ENCODE measurements at places on chromosomes 6 and 20.

DNA sequence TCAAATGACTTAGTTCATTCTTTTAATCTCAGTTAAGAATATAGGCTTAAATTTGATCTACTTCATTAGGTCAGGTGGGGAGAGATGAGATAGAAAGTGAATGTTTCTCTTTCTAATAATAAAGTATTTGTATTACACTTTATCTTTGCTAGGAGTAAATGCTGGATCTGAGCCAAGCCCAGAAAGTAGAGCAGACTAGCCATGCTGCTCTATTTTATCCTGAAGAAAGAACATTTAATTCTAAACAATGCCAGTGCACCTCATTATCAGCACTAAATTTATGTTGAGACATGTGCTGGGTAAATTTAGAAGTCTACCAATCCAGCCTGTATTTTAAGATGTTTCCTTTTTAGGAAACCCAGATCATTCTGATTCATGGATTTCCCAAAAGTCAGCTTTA lies 43.5 kb downstream of the AKIRIN2 start:
- no peak for DNase-seq

- no peak for DNase-seq
Measured at GRCh38 chr6:141026504-141026903, 1106.2 kb upstream of the GJE1 start.

DNA sequence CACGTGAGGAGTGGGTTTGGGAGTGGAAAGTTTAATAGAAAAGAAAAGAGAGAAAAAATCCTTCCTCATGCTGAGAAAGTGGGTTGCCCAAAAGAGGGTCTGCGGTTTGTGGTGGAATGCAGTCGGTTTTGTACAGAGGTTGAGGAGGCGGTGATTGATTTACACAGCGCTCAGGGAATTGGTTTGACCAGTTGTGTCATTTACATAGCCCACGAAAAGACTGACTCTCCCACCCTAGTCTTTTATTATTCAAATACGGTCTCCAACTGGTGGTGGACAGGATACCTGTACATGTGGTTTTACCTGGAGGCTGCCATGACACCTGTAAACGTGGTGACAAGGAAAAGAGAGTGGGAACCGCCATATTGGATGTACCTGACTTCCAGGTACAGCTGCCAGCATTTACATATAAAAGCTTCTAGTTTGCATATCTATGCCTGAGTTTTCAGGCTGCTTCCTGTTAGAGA lies 42.1 kb downstream of the HLA-DPB1 start:
- no peak for DNase-seq

GRCh38 chr6:65448866-65449265 lies 258.2 kb downstream of the EYS start:
- no peak for DNase-seq

GRCh38 chr6:11096109-11096508 lies 2.5 kb downstream of the SMIM13 start:
- DNase-seq = no peak

GRCh38 chr20:51258582-51259165 lies 235.8 kb upstream of the KCNG1 start:
- DNase-seq = no peak

DNA sequence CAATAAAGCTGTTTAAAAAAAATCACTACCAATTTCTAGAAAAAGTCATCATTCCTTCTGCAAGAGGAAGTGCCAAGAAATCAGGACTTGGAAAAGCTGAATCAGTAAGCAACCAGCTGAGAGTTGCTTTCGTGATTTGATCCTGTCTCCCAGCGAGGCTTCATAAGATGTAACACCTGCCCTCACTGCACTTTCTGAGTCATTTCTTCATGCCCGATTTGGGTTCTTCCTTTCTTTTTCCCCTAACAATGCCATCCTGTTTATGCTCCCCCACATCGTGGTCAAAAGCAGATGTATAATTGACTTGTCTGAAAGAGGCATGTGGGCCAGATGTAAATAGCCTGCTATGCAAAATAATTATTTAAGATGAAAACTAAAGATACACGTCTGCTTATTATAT lies 52.1 kb downstream of the RIPOR2 start:
- no peak for DNase-seq

DNA sequence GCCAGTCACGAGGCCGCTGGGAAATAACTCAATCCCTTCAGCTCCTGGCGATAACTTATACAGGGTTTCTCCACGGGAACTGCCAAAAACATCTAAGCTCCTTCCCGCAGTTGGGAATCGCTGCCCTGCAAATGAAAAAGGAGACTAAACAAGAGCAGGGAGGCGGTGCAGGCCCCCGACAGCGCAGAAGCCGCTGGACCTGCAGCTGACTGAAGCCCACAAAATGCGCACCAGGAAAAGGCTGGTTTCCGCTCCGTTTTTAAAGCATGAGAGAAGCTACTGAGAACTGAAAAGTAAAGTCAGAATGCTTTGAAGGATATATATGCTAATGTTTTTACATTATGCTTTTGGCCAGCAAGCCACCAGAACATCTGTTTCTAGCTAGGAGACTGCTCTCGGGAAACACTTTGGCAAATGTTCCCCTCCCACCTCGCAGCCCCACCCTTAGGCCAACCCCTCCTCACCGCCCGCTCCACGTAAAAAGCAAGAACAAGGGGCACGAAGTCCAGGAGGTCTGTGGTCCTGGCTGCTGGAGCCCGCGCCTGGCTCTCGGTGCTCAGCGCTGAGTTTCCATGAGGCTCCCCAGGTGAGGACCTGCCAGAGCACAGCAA lies 90.5 kb downstream of the SOD2 start:
- DNase-seq = no peak

DNA sequence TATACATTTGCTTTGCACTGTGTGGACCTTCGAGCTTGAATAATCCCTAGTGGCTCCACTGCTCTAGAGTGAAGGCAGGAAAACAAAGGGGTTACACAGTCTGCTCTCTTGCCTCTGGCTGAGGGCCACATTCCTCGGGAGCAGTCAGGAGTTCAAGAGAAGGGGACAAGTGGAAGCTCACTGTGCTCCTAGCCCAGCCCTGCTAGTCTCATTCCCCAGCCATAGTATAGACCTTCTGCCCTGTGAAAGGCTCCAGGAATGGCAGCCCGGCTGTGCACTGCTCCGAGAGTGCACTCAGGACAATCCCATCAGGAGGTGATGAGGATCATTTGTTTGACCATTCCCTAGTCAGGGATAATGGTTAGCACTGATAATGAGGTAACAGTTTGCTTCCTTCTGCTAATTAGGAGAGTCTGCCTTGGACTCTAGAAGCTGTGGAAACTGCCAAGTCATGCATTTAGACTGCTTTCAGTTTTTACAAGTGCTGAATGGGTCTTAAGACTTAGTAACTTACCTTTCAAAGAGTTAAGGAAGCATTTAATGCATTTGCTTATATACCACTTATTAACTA lies 8.5 kb downstream of the IYD start:
- no peak for DNase-seq

- DNase-seq = no peak
Measured at GRCh38 chr6:5626727-5627426, 365.6 kb downstream of the FARS2 start.

DNA sequence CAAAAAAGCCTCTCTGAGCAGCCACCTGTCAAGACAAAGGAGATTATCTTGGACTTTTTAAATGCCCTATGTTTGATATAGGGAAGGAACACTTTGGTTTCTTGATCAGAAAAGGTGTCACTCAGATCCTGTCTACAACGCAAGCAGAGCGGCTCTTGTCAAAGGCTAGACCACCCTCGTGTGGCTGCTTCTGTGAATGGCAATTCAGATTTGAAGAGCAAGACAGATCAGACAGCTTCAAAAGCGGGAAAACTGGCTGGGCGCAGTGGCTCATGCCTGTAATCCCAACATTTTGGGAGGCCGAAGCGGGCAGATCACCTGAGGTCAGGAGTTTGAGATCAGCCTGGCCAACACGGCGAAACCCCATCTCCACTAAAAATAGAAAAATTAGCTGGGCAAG lies 10.1 kb upstream of the NXT1 start:
- no peak for DNase-seq

DNA sequence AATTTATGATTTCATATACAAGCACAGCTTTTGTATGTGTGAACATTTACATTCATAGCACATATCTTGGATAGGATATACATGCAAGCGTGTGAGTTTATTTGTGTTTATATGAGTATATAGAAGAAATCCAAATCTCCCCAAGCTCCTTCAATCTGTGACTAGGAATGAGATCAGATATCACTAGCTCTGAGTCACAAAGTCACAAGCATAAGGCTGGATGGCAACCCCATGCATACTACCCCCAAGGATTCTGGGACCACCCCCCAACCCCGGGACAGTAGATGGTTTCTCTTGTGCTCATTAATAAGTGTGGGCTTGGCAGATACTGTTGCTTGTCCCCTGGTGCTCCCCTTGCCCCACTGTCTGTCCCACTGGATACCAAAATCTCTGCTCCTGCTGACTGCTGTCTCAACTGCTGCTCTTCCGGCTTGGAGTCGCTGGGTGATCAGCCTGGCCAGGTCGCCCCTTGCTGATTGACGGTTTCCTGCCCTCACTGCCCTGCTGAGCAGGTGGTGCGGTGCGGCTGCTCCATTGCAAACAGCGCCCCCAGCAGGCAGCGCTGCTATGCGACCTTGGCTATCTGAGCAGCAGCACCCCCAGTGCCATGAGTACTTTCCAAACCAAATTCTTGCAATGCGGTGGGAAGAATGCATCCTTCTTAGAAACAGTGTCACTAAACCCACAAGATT lies 279.4 kb downstream of the CD83 start:
- DNase-seq = no peak

DNA sequence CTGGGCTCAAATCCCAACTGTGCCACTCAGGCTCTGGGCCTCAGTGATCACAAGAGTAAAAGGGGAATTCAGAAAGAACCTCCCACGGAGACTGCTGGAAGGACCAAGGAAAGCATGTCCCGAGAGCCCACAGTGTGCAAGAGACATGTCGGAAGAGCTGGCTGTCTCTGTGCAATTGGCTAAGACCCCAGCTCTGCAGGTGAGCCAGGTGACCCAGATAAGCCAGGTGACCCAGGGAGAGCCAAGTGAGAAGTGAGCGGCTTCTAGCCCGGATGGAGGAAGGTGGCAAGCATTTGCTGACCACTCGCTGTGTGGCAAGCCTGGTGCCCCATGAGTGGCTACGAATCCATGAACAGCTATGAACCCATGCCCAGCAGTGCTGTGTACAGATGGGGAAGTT lies 59.1 kb downstream of the RIPOR3 start:
- DNase-seq = no peak

DNA sequence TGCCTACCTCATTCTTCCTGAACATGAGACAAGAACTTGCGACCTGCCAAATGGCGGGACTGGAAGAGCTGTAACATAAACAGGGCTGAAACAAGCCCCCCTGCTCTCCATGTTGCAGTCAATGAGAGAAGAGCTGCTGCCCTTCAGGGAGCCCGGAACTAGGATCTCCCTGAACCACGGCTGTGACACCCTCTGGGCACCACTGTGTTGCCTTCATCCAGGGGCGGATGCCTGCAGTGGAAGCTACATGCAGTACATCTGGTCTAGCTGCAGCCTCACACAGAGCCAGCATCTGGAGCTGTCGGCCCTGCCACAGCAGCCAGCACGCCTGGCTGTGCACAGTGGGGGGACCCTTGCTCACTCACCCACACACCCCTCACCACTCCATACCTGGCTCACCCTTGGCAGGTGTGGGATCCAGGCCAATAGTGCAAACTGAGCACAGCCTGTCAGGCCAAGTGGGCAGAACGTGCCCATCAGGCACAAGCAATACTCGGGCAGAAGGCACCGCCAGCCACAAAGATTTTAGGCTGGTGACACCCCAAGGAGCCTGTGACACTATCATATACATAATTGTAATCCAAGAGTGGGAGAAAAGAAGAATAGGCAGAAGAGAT lies 451.3 kb downstream of the HTR1B start:
- no peak for DNase-seq

- DNase-seq = no peak
Measured at GRCh38 chr6:157613011-157613522, 210.0 kb upstream of the SNX9 start.

DNA sequence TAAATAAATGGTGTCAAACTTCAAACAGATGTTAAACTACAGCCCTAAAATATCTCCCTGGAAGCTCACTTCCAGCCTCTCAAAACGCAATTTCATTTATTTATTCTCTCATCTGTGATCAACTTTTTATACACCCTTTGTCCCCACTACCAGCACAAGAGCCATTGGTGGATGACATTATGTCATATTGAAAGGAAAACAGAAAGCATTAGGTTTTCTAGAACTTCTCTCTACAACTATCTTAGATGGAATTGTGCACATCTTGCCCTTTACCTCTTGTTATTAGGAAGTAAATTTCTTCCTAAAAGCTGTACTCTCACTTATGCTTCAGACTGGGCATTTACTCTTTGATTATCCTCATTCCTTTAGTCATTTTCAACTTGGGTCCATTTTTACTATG lies 771.2 kb upstream of the GJE1 start:
- no peak for DNase-seq

DNA sequence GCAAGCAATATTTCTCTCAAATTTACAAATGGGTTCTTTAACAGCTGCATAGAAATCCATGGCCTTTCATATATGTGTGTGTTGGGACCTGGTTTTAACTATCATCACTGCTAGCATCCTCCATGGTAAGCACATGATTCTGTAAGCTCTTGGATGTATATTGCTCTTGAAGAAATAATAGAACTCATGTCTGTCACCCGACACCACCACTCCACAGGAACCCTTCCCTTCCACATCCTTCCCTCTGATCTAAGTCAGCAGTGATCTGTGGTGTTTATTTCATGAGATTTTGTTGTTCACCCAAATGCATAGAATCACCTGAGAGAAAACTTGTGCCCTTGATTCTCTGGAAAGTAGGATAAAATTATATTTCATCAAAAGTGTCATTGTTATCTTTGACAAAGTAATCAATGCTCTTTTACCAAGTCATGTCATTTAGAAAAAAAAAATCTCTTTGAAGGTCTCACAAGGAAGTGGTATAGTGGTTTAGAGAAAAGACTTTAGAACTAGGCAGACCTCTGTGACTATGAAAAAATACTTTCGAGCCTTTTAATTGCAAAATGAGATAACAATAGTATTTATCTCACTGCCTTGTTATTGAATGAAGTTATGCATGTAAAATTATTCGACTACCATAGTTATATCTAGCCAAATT lies 649.8 kb upstream of the SLC35B3 start:
- no peak for DNase-seq

GRCh38 chr6:157329829-157330228 lies 6.5 kb upstream of the TMEM242 start:
- DNase-seq = no peak

GRCh38 chr6:100691972-100692371 lies 189.2 kb downstream of the ASCC3 start:
- DNase-seq = no peak

DNA sequence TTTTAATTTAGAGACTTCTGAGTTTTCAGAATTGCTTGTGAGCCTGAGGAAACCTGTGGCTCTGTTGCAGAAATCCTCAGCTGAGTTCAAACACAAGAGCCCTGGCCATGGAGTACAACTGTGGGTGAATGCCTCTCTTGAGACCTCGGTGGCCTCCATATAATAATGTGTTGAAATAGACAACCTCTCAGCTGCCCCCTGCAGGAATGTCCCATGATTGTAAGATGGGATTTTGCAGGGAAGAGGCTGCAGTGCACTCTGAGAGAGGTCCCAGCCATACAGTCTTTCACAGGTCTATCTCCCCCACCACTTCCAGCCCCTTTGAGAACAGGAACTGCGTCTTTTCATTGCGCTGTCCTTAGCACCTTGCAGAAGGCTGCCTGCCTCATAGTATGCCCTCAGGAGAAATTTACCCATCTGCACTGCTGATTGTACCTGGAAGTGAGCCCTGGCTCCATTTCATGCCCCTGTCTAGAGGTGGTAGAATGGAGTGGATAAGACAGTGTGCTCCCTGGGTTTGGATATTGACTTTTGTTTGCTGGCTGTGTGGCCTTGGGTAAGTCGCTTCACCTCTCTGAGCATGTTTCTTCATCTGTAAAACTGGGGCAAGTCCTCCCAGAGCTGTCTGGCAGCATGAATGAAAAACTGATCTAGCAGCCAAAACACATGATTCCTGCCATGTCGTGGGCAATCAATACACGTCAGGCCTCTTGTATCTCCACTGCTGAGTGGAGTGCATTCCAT lies 16.8 kb upstream of the CDH22 start:
- no peak for DNase-seq
